ENCODE measurements at places on chromosomes 12 and 14.

DNA sequence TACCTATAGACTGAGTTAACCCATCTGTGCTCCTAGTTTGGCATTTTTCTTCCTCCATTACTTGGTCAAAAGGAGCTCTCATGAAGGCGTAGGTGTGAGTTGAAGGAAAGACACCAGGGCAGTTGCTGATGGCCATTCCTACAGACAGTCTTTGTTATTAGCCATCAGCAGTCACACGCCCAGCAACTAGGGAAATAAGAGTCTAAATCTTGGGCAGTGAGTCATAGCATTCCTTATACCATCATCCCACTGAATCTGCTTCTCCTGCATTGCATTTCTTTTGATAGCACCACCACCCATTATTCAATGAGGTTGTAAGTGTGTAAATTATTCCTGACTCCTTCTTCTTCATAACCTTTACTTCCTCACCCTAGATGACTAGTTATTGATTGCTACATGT lies 150.9 kb upstream of the IGF1 start:
- no peak for DNase-seq

DNA sequence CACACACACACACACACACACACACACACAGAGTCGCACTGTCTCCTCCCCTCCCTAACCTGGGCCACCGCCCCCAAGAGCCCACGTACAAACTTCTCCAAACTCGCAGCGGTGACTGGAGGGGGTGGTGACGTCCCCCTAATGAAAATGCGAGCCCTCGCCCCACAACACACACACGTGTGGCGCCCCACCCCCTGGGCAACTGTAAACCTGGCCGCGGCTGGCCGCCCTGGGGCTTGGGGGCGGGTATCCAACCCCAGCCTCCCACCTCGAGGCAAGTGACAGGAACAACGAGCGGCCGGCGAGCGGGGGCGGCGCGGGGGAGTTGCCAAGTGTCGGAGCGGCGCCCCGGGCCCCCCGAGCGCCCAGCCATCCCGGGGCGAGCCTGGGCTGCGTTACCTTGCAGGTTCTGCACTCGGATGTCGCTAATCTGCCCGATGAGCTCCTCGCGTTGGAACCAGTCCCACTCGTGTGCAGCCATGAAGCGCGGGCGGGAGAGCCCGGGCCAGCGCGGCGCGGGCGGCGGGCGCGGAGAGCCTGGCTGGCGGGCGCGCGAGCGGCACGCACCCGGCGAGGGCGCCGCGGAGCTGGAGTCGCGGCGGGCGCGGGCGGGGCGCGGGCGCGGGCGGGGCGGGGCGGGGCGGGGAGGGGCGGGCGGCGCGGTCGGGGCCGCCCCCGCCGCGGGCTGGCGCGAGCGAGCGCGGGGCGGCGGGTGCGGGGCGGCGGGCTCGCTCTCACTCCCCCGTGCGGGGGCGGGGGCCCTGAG lies at the start of gene CLMN:
Gene CLMN, minus strand, starts transcription at position 597 of the 766 bp plus-strand sequence. Its CDS starts 116 bp downstream, at position 481.
- peak; percentile 66 for DNase-seq

DNA sequence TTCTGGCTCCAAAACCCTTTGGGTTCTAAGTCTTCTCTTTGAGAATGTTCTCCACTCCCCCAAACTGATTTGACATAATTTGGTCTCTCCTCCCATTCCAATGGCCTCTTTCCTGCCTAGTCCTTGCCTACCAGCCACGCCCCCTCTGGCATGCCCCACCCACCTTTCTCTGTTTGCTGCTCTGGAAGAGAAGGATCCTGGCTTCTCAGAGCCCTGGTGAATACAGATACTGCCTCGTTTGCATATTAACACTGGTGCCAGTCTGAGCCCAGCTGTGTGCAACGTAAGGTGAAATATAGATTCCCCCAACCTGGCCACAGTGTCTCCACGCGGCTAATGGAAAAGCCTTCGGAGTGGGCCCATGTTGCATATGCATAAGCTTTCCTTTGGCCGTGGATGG lies 79.7 kb downstream of the PAPOLA start:
- no peak for DNase-seq

- no peak for DNase-seq
Observed at GRCh38 chr14:101732118-101732517, 29.4 kb upstream of the PPP2R5C start.

- no peak for DNase-seq
Observed at GRCh38 chr12:101111441-101111840, 98.6 kb downstream of the SLC5A8 start.

DNA sequence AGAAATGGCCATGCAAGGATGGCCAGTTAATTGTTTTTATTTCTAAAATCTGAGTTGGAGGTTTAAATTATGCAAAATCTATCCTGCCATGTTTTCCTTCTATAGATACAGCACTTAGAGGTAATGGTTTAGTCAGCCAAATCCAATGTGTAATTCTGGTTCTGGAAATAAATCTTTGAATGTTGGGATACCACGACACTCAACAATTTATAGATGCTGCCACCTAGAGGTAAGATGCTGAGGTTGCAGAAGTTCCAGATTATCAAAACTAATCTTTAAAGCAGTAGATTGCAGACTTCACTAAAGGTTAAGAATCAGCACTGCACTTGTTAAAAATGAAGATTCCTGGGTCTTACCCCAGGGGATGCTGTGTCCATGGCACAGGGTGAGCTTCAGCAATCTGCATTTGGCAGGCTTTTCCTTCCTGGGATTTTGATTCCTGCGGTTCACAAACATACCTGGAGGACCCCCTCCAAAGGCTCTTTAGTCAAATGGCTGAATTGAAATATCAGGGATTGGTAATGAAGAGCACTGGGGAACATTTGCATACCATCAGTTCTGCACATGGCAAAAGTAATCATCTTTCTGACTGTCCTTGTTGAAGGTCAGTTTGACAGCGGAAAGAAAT lies 53.4 kb upstream of the ANO4 start:
- DNase-seq, result no peak

GRCh38 chr12:131555197-131555846 lies 155.6 kb upstream of the SFSWAP start:
- no peak for DNase-seq

- DNase-seq, result no peak
Observed at GRCh38 chr12:111202237-111202915, 166.5 kb downstream of the PHETA1 start.

DNA sequence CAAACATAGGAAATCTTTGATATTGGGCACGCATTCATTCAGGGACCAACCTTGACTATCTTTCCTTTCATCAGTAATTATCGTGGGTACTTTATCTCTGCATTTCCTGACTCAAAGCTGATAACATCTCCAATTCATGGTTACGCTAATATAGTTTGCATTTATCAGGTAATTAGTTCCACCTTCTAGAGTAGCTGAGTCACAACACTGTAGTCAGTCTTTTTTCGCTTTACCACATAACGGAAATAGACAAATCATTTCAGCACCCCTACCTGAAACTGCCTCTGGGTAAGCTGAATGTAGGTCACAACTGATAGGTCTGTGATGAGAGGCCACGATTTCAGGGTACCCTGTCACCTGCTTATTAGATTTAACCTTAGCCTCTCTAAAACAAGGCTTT lies 36.7 kb upstream of the IL22 start:
- DNase-seq, result no peak

GRCh38 chr12:114193474-114193873 lies 212.5 kb downstream of the TBX5 start:
- no peak for DNase-seq

GRCh38 chr12:24507827-24508226 lies 441.1 kb downstream of the BCAT1 start:
- DNase-seq, result no peak

DNA sequence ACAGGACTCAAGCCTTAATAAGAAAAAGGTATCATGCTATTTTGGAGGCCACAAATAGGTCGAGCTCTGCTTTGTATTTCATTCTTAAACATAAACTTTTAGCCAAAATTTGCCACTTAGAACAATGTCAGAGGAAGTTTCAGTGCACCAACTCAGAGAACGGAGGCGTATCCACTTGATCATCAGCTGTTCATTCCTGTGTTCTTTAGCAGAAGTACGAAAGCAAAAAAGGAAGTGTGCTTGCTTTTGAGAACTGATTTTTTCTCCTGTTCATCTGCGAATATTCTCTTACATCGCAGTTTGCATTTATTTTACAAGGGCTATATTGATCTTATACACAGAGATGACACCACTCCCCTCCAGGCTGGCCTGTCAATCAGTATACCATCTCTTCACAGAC lies 188.6 kb upstream of the SOX5 start:
- no peak for DNase-seq

DNA sequence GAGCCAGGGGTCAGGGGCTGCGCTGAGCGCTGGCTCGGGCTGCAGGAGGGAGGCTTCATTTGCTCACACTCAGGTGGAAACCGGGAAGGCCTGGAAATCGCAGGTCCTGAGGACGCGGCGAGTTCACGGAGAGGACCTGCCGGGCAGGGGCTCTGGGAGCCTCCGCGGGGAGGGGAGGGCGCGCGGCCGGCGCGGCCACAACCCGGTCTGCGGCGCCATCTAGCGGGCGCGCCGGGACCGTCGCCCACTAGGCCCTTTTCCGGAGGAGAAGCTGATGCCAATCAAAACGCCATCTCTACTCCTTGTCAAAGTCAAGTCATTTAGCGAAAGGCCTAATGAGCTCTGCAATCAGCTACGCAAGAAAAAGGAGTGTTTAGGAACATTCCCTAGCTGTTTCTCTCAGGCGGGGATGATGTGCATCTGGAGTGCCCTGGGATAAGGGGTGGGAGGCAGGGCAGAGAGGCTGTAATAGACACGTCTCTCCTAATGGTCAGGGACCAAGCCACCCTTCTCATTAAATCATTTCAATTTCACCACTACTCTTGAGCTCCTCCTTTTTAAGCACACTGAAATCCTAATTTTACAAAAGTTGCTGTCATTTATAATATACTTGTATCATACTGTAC lies 885.8 kb upstream of the TMEM132C start:
- DNase-seq, result peak; percentile 39

- DNase-seq, result no peak
Observed at GRCh38 chr14:99819514-99819913, 26.3 kb downstream of the EML1 start.

- no peak for DNase-seq
Observed at GRCh38 chr12:131902332-131903241, 8.2 kb downstream of the ULK1 start.

DNA sequence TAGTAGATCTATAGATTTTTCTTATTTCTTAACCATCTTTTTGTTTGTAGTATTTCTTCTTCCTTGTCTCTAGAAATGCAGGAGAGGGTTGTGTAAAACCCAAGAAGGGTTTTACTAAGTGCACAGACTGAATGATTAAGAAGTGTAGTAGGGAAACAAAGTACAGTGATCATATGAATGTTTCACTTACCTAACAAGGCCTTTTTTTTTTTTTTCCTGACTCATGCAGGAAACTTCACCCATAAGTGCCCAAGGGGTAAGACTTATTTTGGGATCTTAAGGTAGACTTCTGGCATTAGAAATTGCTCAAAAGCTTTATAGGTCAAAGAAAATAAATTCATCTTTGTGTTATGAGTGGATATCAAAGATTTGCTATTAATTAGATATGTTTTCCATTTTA lies 10.2 kb downstream of the SCN8A start:
- DNase-seq, result no peak

GRCh38 chr12:111807232-111807631 lies 34.8 kb upstream of the MAPKAPK5 start:
- no peak for DNase-seq

GRCh38 chr12:7991535-7991934 lies 41.0 kb upstream of the FOXJ2 start:
- no peak for DNase-seq

GRCh38 chr12:27777141-27777540 lies 2.9 kb upstream of the KLHL42 start:
- DNase-seq, result no peak

DNA sequence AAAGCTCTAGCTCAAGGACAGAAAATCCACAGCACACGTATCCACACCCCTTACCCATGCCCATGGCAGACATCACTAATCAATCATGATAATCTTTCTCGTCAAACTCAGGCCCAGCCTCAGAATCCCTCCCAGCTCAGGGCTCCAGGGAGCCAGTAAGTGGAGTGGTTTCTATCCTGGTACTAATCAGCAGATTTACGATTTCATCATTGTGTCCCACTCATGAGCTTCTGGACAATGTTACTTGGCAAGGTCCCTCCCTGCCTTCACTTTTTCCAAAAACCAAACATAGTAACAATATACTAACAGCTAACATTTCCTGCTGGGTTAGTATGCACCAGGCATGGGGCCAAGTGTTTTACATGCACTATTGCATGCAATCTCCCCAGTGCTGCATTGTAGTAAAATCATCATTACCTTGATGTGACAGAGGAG lies 45.8 kb upstream of the NCOR2 start:
- DNase-seq, result no peak

DNA sequence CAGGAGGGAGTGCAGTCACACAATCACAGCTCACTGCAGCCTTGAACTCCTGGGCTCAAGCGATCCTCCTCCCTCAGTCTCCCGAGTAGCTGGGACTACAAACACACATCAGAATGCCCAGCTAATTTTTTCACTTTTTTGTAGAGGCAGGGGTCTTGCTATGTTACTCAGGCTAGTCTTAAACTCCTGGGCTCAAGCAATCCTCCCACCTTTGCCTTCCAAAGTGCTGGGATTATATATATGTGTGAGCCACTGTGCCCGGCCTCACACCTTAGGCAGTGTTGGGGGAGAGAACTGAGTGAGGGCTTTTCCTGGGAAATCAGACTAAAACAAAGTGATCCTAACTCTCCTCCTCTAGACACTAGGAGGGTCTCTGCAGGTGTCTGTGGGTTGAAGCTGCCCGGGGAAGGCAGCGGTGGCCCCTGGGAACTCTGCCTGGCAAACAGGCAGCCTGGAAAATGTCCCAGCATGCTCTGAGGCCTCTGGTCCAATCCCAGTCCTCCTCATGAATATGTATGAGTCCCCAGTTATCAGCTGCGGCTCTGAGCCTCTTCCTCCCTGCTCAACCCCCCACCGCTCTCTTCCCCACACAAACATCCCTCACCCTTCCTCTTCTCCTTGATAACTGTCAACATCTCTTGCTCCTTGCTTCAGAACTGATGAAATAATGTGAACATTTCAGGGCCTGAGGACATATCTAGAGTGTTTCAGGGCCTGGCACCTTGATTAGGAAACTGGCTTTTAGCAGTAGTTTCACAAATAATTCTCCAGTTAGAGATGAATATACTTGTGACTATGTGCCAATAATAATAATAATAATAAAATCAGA lies 7.9 kb upstream of the NAA25 start:
- DNase-seq, result peak; percentile 39

DNA sequence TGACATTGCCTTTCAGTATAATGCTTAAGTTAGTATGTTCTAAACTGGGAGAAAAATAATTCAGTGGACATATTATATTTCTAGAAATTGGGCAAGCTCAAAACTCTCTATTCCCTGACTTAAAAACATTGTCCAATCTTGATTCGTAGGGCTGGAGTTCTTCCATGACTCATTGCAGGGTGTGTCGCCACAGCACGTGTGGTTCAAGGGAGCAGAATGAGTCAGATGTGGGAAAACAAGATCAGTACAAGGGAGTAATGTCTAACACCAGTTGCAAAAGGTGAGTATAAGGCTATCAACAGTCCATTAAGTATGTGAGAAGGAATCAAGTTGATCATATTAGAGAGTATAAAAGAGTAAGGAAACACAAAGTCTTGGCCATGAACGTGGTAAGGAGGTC lies 887.0 kb downstream of the TMTC2 start:
- no peak for DNase-seq

- peak; percentile 75 for DNase-seq
Observed at GRCh38 chr12:2583091-2583497, 211.7 kb upstream of the FKBP4 start.

GRCh38 chr12:29428633-29429032 lies 47.7 kb upstream of the ERGIC2 start:
- no peak for DNase-seq
